AG20443 (cell line): ENCODE measurements at places on chromosomes 3 and 15.
A peak's percentile ranks its signal among the peaks of the same experiment; 100 is the strongest.

- DNase-seq = no peak
Observed at GRCh38 chr3:106827515-106828213, 549.6 kb upstream of the CCDC54 start.

- peak; percentile 86 for DNase-seq
Observed at GRCh38 chr15:80567721-80568157, 127.4 kb upstream of the ABHD17C start.

- DNase-seq = peak; percentile 12
Observed at GRCh38 chr3:192188218-192188835, 539.0 kb downstream of the FGF12 start.

- DNase-seq = peak; percentile 76
Observed at GRCh38 chr3:113626503-113627371, 69.7 kb downstream of the USF3 start.

DNA sequence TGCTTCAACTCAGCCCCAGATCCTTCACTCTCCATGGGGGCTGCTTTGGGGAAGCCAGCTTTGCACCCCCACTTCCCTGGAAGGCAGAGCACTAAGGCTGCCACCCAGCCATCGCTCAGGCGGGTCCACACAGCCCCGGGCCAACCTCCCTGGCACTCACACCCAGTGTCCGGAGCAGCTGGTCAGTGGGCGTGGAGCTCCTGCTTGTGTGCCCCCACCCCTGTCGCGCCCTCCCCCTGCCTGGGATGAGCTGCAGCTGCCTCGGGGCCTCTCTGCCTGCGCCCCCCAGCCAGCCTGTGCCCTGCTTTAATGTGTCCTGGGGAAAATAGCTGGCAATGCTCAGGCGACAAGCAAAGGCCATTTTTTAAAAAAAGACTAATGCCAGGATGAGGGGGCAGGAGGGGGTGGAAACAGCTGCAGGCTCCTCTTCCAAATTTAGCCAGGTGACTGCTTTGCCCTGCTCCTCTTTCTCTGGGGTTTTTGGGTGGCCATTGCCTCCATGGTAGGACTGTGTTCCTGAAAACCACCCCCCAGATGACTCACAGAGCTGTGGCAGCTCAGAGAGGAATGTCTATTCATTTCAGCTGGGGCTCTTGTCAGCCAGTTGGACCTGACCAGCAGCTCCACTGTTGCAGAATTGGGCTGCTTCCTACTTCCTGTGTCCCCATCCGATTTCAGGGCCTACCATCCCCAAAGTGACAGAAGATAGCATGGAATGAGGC, 65.0 kb downstream of the CEMIP start:
- DNase-seq = peak; percentile 85

- peak; percentile 28 for DNase-seq
Observed at GRCh38 chr3:51568036-51568435, 29.5 kb downstream of the RAD54L2 start.

- no peak for DNase-seq
Observed at GRCh38 chr15:64500695-64501395, 40.5 kb downstream of the ZNF609 start.

GRCh38 chr3:37445163-37445562, 270.8 kb upstream of the LRRFIP2 start:
- DNase-seq = no peak

GRCh38 chr3:135844386-135844785, 121.1 kb upstream of the PPP2R3A start:
- peak; percentile 47 for DNase-seq

- peak; percentile 88 for DNase-seq
Observed at GRCh38 chr15:51759557-51760070, 8.2 kb downstream of the TMOD2 start.

- DNase-seq = no peak
Observed at GRCh38 chr3:192915722-192916121, 1.9 kb downstream of the MB21D2 start.

GRCh38 chr3:171533702-171534101, 73.5 kb upstream of the TNIK start:
- no peak for DNase-seq

DNA sequence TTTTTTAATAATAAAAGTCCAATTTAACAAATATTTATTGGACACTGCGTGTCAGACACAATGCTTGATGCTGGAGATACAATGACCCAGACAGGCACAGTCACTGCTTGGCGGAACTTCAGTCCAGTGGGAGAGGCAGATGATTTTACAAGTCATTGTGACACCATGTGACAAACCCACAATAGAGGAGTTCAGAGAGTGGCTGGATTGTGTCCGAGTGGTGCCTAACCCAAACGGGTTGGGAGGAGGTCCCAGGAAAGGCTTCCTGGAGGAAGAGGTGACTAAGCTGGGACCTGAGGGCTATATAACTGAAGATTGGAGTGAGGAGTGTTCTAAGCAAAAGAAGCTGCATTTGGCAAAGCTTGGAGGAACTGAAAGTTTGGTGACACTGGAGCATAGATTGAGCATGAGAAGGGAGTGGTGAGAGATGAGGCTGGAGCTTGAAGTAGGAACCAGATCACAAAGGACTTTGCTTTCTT, 41.4 kb downstream of the CRTC3 start:
- peak; percentile 67 for DNase-seq

- no peak for DNase-seq
Observed at GRCh38 chr3:123611082-123611481, 26.2 kb upstream of the HACD2 start.

DNA sequence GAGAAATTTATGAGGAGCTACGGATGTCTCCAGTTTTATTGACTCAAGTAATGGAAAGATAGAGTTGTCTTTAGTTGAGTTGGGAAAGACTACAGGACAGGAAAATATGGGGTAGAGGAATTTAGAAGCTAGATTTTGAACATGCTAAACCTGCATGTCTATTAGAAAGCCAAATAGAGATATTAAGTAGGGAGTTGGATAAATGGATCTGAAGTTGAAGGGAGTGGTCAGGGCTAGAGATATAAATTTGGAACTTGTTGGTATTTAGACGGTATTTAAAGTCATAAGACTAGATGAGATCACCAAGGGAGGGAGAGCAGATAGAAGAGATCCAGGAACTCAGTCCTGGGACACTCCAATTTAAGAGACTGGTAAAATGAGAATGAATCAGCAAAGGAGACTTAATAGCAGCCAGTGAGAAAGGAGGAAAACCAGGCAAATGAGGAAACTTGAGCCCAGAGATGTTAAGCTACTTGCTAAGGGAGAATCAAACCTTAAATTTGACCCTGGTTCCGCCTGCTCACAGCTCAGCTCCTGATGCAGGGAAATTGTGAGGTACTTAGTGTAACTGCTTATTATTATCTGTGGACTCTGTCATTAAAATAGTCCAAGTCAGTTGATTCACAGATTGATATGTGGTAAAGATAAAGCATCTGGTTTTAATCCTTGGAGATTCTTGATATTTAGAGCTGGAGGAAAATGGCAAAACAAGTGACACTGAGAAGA, 35.8 kb downstream of the ABI3BP start:
- peak; percentile 54 for DNase-seq

DNA sequence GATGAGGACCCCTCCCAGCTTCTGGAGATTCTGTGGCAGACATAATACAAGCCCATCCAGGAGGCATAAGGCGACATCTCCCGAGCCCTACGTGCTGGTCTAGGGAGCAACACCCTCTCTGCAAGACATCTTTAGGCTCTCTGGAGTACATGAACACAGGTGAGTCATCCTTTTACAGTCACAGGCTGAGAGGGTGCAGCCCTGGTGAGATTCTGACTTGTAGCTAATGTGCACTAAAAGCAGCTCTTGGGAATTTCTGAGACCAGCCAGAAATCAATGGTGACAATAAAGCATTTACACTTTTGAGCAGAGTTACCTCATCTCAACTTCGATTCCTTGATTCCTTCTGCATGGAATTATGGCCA, 131.1 kb downstream of the XXYLT1 start:
- peak; percentile 22 for DNase-seq

DNA sequence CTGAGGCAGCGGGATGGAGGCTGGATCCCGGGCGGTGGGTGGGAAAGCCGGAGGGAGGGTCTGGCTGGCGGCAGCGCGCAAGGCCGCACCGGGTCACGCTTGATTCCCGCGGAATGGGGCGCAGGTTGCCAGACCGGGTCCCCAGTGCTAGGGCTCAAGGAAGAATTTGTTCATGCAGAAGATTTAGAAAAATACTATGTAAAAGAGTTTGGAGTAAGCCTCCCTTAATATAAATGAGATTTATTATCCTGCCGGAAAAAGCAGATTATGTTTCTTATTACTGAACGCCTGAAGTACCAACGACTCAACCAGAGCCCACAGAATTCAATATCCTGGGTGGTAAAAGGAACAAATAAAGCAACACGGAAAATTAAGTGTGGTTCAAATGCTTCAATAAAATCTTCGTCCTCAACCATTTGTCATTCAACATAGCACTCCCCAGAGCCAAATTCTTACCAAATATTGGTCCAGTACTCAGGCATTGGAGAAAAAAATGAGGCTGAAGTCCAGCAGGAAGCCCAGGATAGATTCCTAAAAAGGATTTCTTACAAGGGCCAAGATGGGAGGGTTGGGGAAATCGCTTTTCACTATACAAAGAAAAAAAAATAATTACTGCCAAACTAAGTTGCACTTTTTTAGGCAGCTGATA, 1.2 kb upstream of the ZBTB20 start:
- peak; percentile 10 for DNase-seq

DNA sequence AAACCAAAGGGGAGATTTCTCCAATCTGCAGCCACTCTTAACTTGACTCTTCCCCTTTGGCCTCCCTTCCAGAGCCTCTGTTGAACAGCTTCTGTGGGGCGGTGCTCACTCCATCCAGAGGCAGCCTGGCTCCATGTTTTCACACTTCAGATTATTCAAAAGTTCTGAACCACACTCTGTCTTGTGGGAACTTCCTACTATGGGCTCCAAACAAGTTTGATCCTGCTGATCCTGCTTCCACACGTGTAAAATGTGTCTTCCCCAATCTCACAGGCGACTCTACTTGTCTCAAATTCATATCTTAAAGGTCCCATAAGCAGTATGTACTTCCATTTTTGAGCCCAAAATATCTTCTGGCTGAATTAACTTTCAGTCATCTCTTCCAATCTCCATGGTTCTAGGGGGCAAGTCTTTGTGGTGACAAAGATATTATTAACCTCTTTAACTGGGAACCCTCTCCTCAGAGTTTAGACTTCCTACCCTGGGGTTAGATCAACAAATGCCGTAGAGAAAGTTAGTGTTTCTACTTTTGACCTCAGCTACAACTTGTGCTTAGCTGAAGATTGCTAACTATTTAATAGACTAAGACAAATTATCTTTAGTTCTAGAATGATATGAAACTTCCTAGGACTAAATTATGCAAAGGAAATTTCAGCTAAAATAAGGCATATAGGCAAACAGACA, 176.3 kb upstream of the BCL6 start:
- no peak for DNase-seq

GRCh38 chr3:51875501-51875900, at the start of gene IQCF5:
IQCF5 (minus strand) TSS chr3:51875601; CDS start chr3:51875531, 70 bp downstream.
- no peak for DNase-seq
